Stimulated activated CD4-positive, alpha-beta T cell treated with anti-CD3 and anti-CD28 coated beads, Interleukin-12 subunit alpha, Interleukin-12 subunit beta, amount 100 ng/mL, for 48 hours (primary cell): ENCODE measurements at places on chromosomes 7 and 10.

- DNase-seq = no peak
Observed at GRCh38 chr7:40645197-40645596, 510.4 kb downstream of the SUGCT start.

- DNase-seq = no peak
Observed at GRCh38 chr7:128770233-128770632, 5.4 kb downstream of the OPN1SW start.

DNA sequence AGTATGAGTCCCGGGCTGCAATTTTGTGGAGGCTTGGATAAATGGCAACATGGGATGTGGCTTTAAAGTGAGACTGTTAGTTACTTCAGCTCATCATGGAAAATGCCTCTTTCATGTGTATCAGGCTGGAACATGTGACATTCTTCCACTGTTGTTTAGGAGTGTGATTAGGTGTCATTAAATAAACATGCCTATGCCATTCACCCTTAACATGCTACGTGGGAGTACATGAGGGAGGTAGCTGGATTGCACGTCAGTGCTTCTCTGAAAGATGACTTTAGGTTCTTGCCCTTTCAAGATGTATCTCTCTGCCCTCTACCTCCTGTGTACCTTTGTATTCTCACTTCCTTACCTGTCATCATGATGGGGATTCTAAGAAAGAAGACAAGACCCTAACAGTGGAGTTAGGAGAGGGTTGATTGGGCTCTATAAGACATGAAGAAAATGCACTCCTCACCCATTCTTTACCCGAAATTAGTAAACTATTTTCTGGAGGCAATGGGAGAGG is 8.9 kb downstream of the AKR1E2 start:
- DNase-seq = no peak

DNA sequence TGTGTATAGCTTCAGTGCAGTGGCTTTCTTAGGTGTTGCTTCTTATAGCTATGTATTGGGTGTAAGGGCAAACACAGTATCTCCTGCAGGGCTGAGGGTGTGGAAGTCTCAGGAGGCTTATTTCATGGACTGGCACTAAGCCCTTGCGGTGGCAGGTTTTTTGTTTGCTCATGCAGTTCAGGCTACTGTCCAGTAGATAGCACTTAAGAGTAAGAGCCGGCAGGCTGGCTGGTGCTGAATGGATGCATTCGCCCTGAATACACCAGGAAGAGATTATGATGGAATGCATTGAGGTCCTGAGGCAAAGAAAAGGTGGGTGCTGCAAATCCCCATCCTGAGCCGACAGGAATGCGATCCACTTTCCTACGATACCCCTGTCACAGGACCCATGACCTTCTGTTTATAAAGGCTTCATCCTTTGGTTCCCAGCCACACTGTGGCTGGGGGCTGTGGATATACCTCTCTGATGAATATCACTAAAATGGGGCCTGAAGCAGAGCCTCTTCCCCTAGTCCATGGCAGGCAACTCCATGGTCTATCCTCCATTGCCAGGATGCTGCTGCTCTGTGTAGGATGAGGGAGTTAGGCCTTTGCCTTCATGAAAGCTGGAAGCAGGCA is 44.9 kb downstream of the ANXA8 start:
- DNase-seq = no peak

DNA sequence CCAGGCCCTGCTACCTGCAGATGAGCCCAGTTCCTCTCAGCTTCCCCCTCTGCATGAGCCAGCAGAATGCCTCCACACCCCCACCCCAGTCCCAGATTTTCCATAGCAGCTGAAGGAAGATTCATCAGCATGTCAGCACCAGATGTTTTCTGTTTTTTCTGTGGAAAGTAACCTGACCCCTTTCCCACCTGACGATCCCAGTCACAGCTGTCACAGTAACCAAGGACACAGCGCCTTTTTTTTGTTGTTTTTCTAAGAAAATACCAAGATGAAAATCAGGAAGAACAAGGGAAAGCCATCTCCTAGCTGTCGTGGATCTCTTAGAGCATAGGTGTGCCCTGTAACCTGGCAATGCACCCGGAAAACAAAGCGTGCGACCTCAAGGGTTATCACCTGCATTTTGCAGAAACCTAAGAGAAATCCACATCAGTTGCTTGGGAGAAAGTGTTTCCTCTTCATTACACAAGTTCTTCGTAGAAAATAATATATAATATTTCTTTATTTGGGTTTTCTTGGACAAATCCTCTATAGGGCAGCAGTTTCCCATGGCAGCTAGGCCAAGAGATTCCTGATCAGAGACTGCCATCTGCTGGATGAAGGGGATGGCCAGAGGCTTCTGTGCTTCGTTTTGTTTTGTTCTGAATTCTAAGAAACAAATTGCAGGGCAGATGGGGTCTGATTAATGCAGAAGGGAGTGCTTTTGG is 401.9 kb downstream of the TNS3 start:
- no peak for DNase-seq

DNA sequence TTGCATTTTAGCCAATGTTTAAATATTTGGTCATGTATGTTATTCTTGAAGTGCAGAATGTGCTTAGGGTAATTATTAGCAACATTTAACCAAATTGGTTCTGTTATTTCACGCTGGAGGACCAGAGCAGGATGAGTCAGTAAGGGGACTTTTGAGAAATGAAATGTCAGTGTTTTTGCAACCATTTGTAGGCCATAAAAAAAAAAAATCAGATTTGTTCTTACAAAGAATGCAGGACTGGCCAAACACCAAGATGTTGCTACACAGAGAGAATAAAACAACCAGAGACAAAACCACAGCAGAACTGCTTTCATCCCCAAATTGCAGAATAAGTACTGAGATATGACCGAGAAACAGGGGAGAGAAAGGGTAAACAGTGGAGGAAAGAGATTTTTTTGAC is 62.1 kb downstream of the TPST1 start:
- DNase-seq = no peak

DNA sequence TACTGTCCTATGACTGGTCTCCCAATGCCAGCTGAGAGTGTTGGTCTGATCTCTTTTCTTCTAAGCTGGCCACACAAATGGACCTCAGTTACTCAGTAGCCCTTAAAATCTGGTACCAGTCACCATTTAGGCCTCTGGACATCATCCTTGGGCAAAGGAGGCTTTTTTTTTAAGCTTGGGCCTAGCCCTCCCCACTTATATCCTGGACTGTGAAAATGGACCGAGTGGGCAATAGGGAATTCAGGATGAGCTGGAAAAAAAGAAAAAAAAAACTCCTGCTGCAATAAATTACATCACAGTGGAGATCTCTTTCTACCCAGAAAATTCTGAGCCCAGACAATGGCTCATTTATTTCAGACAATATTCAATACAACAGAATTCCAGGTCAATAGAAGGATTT is 68.4 kb downstream of the PARP12 start:
- DNase-seq = no peak

- DNase-seq = no peak
Observed at GRCh38 chr7:73565675-73566340, 8.3 kb upstream of the BCL7B start.

DNA sequence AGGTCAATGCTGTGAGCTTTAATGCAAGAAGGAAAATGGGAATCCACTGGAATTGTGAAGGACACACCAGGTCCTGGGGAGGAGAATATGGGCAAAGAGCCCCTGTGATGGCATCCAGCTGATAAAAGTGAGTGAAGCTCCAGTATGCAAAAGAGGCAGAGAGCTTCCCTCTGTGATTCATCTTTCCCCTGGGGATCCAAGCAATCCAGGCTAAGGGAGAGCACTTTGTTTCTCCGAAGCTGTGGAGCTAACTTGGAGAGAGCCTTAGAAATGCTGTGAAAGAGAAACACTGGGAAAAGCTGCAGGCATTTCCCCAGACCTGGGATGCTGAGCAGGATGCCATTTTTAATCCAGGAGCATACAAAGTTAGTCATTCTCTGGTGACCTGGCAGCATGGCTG is 489.5 kb downstream of the SH2D4B start:
- DNase-seq = no peak

DNA sequence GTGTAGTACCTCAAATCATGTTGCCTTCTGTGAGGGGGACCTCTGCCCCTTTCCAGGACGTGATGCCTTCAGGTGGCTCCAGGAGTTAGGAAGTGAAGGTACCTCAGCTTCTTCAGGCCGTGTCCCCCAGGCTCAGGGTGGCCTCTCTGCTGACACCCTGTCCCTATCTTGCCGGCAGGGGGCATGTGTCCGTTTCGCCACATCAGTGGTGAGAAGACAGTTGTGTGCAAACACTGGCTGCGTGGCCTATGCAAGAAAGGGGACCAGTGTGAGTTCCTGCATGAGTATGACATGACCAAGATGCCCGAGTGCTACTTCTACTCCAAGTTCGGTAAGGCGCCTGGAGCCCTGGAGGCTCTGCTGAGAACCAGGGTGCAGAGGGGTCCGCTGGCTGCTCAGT is 9.2 kb downstream of the CPSF4 start:
- DNase-seq = no peak

GRCh38 chr7:2248984-2249694 is 7.1 kb downstream of the NUDT1 start:
- no peak for DNase-seq

DNA sequence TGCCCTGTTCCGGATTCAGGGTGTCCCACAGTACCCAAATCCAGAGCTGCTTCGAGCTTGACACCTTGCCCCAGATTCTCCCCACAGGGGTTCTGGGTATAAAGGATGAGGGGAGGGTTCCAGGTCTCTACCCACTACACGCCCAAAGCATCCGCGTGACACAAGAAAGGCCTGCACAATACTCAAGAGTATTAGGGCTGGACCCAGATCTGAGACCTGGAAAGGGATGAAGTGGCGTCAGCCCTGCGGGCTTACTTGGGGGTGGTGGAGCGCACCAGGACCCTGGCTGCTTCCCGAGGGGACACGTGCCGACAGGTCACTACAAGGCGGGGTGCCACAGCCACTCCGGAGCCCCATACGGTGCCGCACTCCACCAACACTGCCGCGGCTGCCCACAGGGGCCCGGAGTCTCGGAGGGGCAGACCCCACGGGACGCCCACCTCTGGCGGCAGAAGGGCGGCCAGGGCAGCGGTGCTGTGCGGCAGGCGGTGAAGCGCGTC is 1.3 kb downstream of the TYSND1 start:
- no peak for DNase-seq

GRCh38 chr7:26638140-26638539 is 226.2 kb downstream of the SKAP2 start:
- no peak for DNase-seq

GRCh38 chr7:27704422-27705199 is 35.4 kb upstream of the TAX1BP1 start:
- DNase-seq = no peak

GRCh38 chr7:29879609-29880008 is 73.3 kb downstream of the WIPF3 start:
- no peak for DNase-seq

DNA sequence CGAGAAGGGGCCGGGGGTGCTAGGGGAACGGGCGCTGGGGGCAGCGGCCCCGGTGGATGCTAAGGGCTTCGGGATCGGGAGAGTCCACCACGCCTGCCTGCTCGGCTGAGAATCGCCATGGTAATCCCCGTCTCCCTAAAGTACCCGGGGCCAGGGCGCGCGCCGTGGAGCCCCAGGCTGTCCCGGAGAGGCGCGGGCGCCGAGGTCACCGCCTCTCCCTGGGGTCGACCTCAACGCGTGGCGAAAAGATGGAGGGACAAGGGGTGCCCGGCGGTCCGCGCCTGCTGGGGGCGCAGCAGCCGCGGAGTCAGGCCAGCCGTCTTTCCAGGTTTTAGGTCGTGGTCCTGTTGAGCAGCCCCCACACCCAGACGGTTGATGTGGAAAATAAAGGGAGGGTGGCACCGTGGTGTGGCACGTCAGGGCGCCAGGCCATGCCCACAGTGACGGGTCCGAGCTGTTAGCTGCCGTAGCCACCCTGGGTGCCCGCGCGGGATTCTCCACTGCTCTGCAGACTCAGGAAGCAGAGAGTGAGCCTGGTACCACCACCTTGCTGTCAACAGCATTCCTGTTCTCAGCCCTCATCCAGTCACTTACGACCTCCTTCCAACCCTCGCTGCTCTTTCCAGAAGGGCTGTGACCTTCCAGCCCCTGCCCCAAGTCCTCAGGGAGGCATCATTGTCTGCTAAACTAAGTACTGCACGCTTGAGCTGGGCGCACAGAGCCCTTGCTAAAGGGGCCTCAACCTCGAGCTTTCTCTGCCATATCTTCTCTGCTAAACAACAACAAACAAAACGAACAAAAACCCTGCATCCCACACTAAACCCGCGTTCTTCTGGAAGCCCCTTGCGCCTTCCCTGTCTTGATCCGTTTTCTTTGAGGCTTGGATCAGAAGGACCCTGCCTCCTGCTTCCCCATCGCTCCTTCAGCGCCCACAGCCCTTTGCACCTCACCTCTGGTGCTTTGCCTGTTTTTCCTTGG is 666 bp downstream of the SMKR1 start:
- DNase-seq = no peak

DNA sequence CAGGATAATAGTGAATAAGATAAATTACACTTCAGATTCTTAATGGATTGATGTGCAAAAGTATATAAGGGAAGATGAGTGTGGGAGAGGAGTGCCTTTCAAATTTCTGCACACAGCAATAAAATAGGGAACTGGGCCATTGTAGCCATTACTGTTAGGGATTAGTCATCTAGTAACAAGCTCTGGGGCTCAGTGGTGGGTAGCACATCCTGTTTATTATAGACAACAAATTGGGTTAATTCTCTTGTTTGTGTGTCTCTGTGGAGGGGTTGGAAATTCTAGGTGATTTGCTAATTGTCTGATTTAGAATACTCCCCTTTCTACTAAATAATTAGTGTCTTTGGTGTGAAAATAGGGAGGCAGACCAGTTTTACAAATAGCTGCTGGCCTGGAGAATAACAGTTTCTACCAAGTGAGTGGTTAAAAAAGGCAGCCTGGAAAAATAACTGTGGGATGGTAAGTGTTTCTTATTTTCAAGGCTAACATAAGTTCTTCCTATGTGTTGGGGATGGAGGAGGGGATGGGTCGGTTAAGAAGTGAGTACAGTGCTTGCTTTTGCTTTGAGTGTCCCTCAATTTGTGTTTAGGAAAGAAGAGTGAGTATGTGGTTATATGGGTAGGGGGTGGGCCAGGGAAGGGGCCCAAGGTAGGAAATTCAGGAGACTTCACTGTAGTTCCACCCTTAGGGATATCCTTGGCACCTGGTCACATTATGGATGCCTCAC is 43.3 kb upstream of the TMEM248 start:
- DNase-seq = no peak

- DNase-seq = no peak
Observed at GRCh38 chr7:11751807-11752389, 80.1 kb downstream of the THSD7A start.

- DNase-seq = no peak
Observed at GRCh38 chr10:30639946-30640786, 10.6 kb upstream of the LYZL2 start.

DNA sequence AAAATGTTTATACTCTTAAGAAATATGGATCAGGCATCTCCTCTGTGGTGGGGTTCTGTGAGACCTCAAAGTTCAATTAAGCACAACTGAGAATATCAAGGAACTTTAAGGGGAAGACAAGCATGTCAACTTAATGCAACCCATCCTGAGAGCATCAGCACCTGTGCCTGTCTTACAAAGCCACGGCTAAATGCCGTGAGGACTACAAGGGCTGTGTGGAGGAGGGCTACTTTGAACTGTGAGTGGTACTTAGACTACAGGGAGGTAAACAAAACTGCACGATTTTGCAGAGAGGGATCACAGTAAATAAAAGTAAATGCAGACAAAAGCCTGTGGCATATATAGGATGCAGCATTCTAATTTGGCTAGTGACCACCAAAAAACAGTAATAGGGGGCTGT is 139.1 kb downstream of the ATE1 start:
- DNase-seq = no peak

- no peak for DNase-seq
Observed at GRCh38 chr10:5411941-5412276, 448 bp upstream of the NET1 start.

- no peak for DNase-seq
Observed at GRCh38 chr10:132961420-132961786, 19.0 kb upstream of the CFAP46 start.

GRCh38 chr10:123974406-123974805 is 82.8 kb upstream of the CPXM2 start:
- no peak for DNase-seq
